ENCODE measurements at places on chromosomes 13 and 19.

- peak; percentile 38 for DNase-seq
Measured at GRCh38 chr13:43805071-43805468, 18.3 kb upstream of the ENOX1 start.

GRCh38 chr13:101115762-101116171 lies 300.5 kb downstream of the NALCN start:
- peak; percentile 9 for DNase-seq

DNA sequence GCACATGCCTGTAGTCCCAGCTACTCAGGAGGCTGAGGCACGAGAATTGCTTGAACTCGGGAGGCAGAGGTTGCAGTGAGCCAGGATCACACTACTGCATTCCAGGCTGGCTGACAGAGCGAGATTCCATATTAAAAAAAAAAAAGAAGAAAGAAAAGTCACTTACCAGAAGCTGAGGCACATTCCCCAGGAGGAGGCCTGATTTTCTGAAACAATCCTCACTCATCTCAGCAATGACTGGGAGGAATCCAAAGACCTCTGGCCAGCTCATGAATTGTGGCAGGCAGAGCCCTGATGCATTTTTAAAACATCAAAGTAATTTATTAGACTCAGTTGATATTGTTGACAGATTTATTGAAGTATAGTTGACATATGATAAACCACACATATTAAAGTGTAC lies 206.3 kb downstream of the FOXO1 start:
- no peak for DNase-seq

GRCh38 chr13:21850013-21851006 lies 179.4 kb downstream of the FGF9 start:
- DNase-seq: no peak

- no peak for DNase-seq
Measured at GRCh38 chr19:31974290-31974689, 371.1 kb upstream of the ZNF507 start.

- no peak for DNase-seq
Measured at GRCh38 chr13:21371011-21371410, 88.1 kb downstream of the ZDHHC20 start.

DNA sequence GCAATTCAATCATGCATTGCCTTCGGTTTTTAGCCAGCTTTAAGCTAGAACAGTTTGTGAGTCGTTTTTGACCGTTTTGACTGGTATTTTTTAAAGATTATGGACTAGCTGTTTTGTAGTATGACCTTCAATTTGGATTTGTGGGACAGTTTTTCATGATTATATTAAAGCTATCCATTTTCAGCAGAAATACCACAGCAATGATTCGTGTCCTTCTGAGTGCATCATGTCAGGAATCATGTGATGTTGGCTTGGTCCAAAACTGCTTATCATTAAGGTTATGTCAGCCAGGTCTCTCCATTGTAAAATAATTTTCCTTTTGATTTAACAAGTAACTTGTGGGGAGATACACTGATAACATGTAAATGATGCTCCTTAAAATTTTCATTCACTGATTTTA lies 229.0 kb downstream of the POSTN start:
- peak; percentile 19 for DNase-seq

DNA sequence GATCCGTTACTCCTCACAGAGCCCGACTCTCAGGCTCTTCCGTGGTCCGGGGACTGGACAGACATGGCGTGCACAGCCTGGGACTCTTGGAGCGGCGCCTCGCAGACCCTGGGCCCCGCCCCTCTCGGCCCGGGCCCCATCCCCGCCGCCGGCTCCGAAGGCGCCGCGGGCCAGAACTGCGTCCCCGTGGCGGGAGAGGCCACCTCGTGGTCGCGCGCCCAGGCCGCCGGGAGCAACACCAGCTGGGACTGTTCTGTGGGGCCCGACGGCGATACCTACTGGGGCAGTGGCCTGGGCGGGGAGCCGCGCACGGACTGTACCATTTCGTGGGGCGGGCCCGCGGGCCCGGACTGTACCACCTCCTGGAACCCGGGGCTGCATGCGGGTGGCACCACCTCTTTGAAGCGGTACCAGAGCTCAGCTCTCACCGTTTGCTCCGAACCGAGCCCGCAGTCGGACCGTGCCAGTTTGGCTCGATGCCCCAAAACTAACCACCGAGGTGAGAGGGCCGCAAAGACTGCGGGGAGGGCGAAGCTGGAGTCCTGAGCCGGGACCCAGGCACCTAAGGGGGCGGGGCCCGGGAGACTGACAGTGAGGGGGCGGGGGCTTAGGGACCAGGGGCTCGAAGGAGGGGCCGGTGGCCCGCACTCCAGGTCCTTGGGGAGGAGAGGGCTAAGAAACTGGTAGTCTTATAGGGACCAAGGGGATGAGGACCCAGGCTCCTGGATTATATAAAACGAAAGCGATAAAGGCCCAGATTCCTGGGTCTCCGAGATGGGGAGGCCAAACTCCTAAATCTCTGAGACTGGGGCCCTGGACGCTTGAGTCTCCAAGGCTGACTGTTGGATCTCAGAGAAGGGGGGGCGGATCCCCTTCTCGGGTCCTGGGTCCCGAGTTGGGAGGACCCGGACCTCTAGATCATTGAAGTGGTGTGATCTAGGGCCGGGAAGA lies 2.0 kb downstream of the ETV2 start:
- peak; percentile 79 for DNase-seq

- DNase-seq: no peak
Measured at GRCh38 chr13:99288089-99288488, 19.1 kb downstream of the GPR183 start.

DNA sequence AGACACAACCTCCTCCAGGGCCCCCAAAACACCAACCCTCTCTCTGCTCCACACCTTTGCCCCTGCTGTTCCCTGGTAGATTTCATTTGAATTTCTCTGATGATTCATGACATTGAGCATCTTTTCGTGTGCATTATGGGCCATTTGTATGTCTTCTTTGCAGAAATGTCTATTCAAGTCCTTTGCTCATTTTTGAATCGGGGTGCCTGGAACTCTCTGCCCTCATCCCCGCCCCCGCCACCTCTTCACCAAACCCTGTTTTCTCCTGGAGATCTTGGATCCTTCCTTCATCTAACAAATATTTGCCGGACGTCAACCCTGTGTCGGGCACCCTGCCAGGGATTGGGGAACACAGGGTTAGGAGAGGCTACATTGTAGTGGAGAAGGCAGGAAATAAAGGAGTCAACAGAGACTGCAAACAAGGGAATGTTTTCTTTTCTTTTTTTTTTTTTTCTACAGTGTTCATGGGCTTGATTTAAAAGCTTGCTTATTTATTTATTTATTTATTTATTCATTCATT lies 25.5 kb upstream of the SLC1A5 start:
- peak; percentile 74 for DNase-seq

DNA sequence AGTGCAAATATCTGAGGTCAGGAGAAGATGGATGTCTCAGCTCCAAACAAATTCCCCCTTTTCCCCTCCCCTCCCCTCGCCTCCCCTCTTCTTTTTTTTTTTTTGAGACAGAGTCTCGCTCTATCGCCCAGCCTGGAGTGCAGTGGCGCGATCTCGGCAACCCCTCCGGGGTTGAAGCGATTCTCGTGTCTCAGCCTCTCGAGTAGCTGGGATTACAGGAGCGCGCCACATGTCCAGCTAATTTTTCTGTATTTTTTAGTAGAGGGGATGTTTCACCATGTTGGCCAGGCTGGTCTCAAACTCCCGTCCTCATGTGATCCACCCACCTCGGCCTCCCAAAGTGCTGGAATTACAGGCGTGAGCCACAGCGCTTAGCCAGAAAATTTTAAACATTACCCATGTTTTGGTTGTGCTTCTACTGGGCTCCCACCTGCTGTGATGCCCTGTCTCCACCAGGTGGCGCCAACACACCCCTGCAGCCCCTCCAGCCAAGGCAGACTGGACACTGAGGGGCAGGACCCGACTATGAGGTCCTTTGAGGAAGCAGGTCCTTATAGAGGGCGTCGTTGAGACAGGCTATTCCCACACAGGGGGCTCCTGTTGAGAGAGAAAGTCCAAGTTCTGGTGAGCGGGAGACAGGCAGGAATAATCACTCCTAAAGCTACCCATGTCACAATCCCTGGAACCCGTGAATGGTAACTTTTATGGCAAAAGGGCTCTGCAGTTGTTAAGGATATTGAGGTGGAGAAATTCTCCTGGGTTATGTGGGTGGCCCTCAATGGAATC lies 6.3 kb downstream of the ERICH4 start:
- peak; percentile 91 for DNase-seq

DNA sequence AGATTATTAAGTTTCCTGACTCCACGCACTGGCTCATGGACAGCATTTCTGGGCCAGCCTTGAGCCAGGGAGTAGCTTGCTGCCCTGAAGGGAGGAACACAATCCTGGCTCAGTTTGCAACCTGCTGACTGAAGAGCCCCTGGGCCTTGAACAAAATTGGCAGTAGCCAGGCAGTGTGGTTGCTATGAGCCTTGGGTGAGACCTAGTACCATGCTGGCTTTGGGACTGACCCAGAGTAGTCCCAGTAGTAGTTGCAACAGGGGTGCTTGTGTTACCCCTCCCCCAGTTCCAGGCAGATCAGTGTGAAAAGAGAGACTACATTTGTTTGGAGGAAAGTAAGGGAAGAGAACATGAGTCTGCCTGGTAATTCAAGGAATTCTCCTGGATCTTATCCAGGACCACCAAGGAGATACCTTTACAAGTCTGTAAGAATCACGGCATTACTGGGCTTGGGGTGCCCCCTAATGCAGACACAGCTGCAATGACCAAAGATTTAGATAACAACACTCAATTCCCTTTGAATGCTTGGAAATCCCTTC lies 22.0 kb downstream of the ITGBL1 start:
- DNase-seq: peak; percentile 78

- no peak for DNase-seq
Measured at GRCh38 chr19:8064911-8065874, 12.6 kb downstream of the CCL25 start.

GRCh38 chr13:30744681-30745077 lies 9.3 kb downstream of the ALOX5AP start:
- no peak for DNase-seq

GRCh38 chr13:24670174-24670573 lies 10.0 kb upstream of the ATP12A start:
- DNase-seq: no peak

- DNase-seq: peak; percentile 97
Measured at GRCh38 chr13:112942689-112943308, 26.2 kb upstream of the MCF2L start.

DNA sequence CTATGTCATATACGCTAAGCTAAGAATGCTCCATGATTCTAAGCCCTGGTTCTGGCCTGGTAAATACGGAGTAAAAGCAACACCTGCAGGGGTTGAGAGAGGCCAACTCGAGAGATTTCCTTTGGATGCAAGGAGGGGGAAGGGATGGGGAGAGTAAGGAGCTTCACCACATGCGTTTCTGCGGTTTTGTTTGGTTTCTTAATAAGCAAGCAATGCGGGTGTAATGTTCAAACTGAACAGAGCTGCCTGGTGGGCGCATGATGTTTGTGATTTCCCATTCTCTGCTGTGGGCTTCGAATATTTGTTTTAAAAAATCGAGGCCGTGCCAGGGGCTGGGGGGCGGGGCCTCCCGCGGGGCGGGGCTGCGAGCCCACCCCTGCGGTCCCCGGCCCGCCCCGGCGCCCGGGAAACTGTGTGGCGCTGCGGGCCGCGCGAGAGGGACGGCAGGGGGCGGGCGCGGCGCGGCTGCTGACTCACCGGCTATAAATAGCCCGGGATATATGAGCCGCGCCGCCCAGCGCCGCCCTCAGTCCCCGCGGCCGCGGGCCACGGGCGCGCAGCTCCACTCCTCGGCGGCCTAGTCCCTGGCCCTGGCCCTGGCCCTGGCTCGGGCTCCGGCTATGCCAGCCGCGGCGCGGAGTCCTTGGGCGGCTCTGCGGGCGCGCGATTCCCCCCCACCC lies 5.1 kb downstream of the BBC3 start:
- peak; percentile 89 for DNase-seq
